ENCODE measurements at places on chromosomes 3 and 15.

- DNase-seq = no peak
Observed at GRCh38 chr3:49707113-49707480, 12.4 kb downstream of the AMIGO3 start.

GRCh38 chr15:64521726-64522164 is 61.4 kb downstream of the ZNF609 start:
- no peak for DNase-seq

DNA sequence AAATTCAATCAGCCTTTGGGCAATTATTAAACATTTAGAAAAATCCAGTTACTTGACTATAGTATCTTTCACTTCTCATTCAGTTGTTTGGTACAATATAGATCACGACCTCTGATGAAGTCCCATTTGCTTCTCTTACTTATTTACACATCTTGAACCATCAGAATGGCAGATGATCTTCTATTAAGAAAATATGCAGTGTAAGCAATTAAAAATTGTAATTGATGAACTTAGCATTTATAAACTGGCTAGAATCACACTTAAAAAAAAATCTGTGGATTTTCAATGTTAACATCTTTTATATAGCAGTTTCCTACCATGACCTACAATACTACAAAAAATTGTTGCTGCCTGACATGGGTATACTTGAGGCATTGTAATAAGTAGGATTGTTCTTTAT is 395.5 kb upstream of the CNTN4 start:
- no peak for DNase-seq

DNA sequence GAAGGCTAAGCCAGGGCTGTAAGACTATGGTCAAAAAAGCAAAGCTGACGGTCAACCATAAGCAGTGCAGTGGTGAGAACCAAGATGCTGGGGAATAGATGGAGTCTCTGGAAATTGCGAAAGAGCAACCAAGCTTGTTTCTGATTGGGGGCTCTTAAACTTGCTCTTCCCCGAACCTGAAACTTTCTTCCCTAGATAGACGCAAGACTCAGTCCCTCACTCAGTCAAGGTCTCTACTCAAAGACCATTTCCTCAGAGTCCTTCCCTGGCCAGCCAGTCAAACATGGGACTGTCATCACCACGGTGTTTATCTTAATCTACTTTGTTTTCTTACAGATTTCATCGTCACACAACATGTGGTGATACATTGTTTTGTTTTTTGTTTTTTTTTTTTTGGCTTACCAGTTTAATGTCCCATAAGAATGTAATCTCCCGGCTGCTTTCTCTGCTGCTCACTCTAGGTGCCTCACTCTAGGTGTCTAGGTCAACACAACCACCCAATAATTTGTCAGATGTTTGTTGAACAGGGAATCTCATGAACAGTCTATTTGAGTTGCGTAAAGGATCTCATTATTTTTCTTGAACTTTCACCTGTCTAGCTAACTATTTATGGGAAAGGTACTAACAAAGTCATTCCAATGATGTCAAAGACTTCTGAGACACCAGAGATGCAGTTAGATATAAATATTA is 495.4 kb downstream of the FOXP1 start:
- DNase-seq = no peak

GRCh38 chr3:80771085-80771484 is 990.4 kb downstream of the GBE1 start:
- no peak for DNase-seq

- no peak for DNase-seq
Observed at GRCh38 chr3:45985532-45986302, 9.9 kb downstream of the FYCO1 start.

DNA sequence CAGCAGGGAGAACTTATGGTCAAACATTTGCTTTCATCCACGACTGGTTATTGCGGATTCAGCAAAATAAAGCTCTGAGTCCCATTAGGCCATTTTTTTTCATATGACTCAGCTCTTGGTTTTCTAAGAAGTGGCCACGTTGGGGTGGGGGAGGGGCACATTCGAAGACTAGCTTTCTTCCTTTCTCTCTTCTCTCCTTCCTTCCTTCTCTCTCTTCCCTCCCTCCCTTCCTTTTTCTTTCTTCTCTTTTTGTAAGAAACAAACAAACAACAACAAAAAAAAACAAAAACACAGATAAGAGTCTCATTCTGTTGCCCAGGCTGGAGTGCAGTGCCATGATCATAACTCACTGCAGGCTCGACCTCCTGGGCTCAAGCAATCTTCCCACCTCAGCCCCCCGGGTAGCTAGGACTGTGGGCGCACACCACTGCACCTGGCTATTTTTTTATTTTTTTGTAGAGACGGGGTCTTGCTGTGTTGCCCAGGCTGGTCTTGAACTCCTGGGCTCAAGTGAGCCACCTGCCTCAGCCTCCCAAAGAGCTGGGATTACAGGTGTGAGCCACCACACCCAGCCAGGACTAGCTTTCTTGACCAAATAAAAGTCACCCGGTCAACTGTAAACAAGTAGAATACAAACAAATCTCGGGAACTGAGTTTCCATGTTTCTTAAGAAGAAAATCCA is 41.6 kb downstream of the ABCC5 start:
- DNase-seq = no peak

DNA sequence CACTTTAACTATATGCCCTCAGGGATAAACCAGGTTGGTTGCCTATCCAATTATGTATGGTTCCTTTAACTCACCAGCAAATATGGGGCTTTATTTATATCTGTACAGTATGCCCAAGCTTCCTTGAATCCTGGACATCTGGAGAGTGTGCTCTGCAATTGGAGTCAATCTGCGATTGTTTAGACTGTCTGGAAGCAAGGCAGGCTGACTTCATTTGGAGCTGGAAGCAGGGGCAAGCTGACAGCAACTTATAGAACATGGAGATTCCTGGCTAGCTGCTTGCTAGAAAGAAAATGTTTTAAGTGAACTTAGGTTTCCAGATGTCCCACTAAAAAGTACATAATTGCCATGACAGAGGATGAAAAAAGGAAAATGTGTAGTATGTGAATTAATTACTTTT is 63.7 kb upstream of the TPRG1 start:
- no peak for DNase-seq

DNA sequence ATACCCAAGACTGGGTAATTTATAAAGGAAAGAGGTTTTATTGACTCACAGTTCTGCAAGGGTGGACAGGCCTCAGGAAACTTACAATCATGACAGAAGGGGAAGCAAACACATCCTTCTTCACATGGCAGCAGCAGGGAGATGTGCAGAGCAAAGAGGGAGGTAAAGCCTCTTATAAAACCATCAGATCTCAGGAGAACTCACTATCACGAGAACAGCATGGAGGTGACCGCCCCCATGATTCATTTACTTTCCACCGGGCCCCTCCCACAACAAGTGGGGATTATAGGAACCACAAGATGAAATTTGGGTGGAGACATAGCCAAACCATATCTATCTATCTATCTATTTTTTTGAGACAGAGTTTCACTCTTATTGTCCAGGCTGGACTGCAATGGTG is 5.4 kb downstream of the GDPGP1 start:
- no peak for DNase-seq

- DNase-seq = no peak
Observed at GRCh38 chr3:72275331-72275751, 490.4 kb upstream of the PROK2 start.

DNA sequence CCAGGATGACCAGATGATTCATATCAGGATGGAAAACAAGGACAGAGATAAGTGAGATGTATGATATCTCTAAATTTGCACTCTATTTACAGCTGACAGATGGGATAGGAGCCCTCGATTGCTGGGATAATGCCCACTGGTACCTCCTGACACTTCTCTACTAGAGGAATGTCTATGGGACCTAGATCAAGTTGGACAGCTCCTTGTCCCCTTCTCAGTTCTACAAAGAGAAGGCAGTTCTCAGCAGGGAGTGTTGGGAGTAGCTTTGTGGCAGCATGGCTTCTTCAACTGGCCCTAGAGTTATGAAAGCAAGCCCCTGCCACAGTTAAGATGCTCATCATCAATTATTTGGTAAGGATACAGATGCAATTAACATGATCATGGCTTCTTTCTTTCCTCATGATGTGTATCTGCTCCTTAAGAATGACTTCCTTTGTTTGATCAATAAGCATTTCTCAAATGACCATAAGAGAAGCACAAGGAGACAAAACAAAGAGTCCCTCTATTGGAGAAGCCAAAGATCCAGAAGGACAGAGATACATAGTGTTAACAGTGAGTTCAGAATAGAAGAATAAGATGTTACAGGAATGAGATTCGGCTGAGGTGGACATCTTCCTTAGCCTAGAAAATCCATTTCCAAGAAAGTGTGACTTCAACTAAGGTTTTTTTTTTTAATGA is 481.3 kb downstream of the NAALADL2 start:
- no peak for DNase-seq

- no peak for DNase-seq
Observed at GRCh38 chr15:30956216-30957124, 35.0 kb downstream of the MTMR10 start.

GRCh38 chr15:33844597-33844996 is 123.7 kb upstream of the CHRM5 start:
- no peak for DNase-seq

GRCh38 chr15:73244333-73244732 is 124.4 kb downstream of the HCN4 start:
- no peak for DNase-seq

DNA sequence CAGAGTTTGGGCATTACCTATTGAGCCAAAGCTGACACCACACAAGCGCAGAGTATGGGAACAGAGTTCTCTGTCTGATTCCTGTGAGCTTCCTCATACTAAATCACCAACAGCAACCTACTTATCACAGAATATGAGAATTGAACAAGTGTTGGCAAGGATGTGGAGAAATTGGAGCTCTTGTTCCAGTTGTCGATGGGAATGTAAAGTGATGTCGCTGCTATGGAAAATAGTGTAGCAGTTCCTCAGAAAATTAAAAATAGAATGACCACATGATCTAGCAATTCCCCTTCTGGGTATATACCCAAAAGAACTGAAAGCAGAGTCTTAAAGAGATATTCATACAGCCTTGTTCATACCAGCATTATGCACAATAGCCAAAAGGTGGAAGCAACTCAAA is 33.4 kb downstream of the CD86 start:
- no peak for DNase-seq

DNA sequence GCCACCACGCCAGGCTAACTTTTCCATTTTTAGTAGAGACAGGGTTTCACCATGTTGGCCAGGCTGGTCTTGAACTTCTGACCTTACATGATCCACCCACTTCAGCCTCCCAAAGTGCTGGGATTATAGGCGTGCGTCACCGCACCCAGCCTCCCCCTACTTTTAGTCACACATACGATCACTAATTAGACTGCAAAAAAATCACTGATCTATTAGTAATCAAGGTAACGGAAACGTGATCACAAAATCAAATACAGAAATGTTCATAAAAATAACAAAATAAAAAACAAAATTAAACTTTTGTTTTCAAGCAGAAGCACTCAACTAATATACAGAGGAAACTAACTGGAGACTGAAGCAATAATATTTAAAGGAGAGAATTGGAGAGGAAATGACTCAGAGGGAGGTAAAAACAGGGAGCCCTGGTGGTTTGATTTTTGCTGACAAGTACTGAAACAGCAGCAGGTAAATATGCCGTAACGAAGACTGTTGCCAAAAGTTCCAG is 4.6 kb downstream of the WDR53 start:
- DNase-seq = no peak

DNA sequence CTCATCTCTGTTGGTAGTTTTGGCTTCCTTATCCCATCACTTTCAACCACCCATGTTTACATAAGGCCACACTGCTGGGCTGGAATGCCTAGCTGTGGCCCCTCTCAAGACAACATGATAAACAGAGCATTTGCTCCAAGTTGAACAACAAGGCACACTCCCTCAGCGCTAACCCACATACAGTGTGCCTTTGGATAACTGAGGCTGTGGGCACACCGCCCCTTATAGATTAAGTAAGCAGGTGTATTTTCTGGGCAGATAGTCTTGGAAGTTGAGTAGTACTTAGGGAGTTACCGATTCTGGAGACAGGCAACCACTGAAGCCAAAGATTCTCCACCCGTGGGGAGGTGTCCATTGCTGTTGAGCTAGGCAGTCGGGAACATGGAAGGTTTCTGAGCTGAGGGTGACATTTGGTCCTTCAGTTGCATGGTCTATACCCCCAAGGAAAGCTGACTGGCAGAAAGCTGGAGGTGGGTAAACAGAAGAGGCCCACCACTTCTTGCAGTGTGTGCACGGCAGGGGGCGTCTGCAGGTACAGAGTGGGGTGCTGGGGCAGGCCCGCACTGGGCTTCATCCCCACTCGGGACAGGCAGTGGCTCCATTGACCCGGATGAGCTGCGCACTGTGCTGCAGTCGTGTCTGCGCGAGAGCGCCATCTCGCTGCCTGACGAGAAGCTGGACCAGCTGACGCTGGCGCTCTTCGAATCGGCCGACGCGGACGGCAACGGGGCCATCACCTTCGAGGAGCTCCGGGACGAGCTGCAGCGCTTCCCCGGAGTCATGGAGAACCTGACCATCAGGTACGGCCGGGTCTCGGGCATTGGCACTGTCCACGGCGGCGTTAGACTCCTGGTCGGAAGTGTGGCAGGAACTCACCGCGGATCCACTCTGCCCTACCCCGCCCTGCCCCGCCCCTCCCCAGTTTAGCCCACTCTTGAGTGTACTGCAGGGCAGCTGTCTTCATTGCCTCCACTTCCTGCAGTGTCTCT is 16.8 kb downstream of the NOX5 start:
- no peak for DNase-seq
